Body of pancreas (tissue), 4 donors: ENCODE measurements at places on chromosomes 11 and 22.

GRCh38 chr11:82458761-82459160, 274.9 kb downstream of the FAM181B start:
- no peak for DNase-seq
- H3K36me3 ChIP-seq = no peaks in the 10 kb centered on the region
- H3K4me3 ChIP-seq = no peak overlapping the region
- no peaks in the 10 kb centered on the region for H3K4me1 ChIP-seq
- H3K27me3 ChIP-seq = no peaks in the 10 kb centered on the region

- H3K4me1 ChIP-seq = no peaks in the 10 kb centered on the region
- no peak overlapping the region for H3K27ac ChIP-seq
- no peak overlapping the region for H3K4me3 ChIP-seq
- DNase-seq = no peak
Observed at GRCh38 chr11:93577286-93577685, 34.1 kb upstream of the SMCO4 start.

DNA sequence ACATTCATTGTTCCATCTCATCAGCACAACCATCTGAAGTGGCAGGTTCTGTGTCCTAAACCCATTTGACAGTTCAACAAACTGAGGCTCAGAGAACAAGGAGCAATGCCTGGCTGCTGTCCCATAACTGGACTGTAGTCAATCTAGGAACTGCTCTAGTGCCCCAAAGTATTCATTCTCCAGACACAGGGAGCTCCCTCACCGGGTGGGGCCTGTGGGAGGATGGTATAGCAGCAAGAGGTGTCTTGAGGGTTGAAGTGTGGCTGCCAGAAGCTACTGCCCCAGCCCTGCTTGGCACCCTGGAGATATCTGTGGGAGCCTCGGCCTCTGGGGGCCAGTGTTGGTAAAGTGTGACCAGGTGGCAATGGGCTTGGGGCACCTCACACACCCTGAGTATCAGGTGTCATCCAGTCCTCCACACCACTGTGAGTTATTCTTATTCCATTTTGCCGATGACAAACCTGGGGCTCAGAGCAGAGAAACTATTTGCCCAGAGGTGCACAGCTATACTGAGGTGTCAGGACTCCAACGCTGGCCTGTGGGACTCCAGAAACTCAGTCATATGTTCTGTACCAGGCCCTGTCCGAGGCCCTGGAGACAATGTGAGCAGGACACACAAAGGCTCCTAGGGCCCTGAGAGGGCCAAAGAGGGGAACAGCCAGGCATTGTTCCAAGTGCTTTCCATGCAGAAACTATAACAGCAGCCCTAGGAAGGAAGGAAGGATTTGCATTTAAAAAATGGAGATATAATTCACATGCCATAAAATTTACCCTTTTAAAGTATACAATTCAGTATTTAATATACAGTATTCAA, 46.0 kb upstream of the KLHL35 start:
- no peak for DNase-seq
- H3K27ac ChIP-seq = no peak overlapping the region
- H3K4me1 ChIP-seq = peaks cover 55% of the 10 kb centered on the region
- no peaks in the 10 kb centered on the region for H3K27me3 ChIP-seq

DNA sequence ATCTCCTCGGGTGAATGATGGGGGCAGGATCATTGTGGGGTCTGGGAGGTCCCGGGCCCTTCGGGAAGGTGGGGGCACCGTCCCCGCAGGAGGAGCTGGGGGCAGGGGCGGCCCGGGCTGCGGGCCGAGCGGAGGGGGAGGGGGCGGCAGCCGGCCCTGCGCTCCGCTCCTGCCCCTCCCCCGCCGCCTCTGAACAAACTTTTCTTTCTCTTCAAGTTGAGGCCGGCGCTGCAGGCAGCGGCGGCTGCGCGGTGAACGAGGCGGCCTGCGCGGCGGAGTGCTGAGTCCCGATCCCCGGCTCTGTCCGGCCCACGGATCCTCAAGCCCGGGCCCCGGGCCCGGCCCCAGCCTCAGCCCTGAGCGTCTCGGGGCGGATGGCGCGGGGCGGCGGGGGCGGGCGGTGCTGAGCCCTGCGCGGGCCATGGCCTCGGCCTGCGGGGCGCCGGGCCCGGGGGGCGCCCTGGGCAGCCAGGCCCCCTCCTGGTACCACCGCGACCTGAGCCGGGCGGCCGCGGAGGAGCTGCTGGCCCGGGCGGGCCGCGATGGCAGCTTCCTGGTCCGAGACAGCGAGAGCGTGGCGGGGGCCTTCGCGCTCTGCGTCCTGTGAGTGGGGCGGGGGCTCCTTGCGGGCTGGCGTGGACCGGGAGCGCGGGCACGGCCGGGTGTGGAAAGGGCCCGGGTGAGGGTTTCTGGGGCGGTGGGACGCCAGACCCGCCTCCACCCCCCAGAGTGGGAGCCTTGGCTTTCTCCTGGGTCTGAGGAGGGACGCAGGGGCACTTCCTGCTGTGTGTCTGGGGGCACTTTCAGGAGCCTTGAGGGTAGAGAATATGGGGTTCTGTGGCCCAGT, at the start of gene INPPL1:
Gene INPPL1 (plus strand): TSS at position 204 of the 847 bp plus-strand sequence. CDS start 218 bp downstream, at position 422.
- H3K4me1 ChIP-seq = peaks cover 21% of the 10 kb centered on the region
- DNase-seq = peak; percentile 75
- H3K36me3 ChIP-seq = peaks cover 8% of the 10 kb centered on the region
- H3K4me3 ChIP-seq = peak within 1 kb of the TSS; percentile 60
- H3K27me3 ChIP-seq = no peaks in the 10 kb centered on the region

DNA sequence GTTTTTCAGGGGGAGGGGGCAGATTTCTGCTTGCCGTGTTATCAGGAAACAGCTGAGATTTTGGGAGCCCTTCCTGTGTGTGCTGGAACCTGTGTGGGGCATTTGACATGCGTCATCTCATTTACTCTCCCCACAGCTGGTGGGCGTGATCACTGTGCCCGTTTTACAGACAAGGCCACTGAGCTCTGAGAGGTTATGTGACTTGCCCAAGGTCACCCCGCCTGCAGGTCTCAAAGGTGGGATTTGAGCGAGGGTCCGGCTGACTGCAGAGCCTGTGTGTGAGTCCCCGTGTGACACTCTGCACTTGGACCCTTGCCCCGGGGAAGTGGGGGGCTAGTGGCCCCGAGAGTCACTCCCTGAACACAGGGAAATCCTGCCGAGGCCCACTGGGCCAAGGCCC, 48.5 kb upstream of the GCAT start:
- H3K36me3 ChIP-seq = no peaks in the 10 kb centered on the region
- no peak for DNase-seq
- H3K27me3 ChIP-seq = no peaks in the 10 kb centered on the region
- H3K4me3 ChIP-seq = no peak overlapping the region

DNA sequence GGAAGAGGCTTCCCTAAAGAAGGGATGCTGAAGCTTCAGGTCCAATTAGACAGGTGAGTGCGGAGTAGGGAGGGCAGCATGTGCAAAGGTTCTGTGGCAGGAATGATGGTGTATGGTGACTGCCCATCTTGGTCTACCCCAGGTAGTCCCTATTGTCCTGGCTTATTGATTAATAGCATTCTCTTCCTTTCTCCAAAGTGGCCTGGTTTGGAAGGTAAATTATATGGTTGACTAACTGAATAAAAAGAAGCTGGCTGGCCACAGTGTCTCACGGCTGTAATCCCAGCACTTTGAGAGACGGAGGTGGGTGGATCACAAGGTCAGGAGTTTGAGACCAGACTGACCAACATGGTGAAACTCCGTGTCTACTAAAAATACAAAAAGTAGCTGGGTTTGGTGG, 230.5 kb downstream of the MIAT start:
- H3K4me1 ChIP-seq = peaks cover 9% of the 10 kb centered on the region
- no peak for DNase-seq
- no peaks in the 10 kb centered on the region for H3K36me3 ChIP-seq
- no peak overlapping the region for H3K27ac ChIP-seq

- H3K27ac ChIP-seq = no peak overlapping the region
- no peaks in the 10 kb centered on the region for H3K36me3 ChIP-seq
- no peaks in the 10 kb centered on the region for H3K4me1 ChIP-seq
- no peak overlapping the region for H3K4me3 ChIP-seq
- no peak for DNase-seq
- H3K27me3 ChIP-seq = no peaks in the 10 kb centered on the region
Observed at GRCh38 chr22:47209040-47209514, 446.6 kb downstream of the TBC1D22A start.

- no peaks in the 10 kb centered on the region for H3K27me3 ChIP-seq
- H3K27ac ChIP-seq = peak overlapping the region; percentile 78
- no peaks in the 10 kb centered on the region for H3K36me3 ChIP-seq
- H3K4me1 ChIP-seq = peaks cover 17% of the 10 kb centered on the region
- DNase-seq = peak; percentile 16
- peak overlapping the region; percentile 77 for H3K4me3 ChIP-seq
Observed at GRCh38 chr22:19290400-19291217, 910 bp downstream of the CLTCL1 start.

- no peaks in the 10 kb centered on the region for H3K36me3 ChIP-seq
- no peak overlapping the region for H3K27ac ChIP-seq
- peaks cover 13% of the 10 kb centered on the region for H3K4me1 ChIP-seq
- H3K27me3 ChIP-seq = no peaks in the 10 kb centered on the region
Observed at GRCh38 chr11:70612459-70613141, 214.3 kb downstream of the CTTN start.

DNA sequence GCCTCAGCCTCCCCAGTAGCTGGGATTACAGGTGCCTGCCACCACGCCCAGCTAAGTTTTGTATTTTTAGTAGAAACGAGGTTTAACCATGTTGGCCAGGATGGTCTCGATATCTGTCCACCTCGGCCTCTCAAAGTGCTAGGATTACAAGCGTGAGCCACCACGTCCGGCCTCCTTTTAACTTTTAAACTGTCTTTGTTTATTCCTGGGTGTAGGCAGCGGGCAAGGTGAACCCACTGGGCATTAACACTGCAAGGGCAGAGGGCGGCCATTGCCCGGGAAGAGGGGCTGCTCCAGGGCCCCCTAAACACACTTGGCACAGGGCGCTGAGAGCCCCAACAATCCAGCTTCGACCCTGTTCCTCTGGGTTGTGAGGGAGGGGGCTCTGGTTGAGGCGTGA, 693.6 kb downstream of the BRD1 start:
- H3K36me3 ChIP-seq = no peaks in the 10 kb centered on the region
- no peak overlapping the region for H3K27ac ChIP-seq
- no peak for DNase-seq
- no peaks in the 10 kb centered on the region for H3K4me1 ChIP-seq
- no peak overlapping the region for H3K4me3 ChIP-seq

DNA sequence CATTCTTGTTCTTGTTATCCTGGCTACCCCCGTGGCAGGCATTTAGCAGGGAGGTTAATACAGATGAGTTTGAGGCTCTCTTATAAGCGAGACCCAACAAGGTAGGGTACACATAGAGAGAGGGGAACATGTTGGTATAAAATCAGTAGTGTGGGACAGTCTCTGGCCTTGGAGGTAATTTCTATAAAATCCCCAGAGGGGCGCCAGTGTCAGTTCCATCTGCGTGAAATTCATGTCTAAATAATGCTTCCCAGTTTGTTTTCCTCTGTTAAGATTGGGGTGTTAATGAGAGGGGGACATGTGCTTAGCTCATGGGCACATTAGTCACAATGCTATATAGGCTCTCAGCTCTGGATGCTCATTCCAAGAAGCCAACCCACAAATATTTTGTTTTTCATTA, 150.7 kb downstream of the MYO18B start:
- no peak overlapping the region for H3K27ac ChIP-seq
- no peaks in the 10 kb centered on the region for H3K27me3 ChIP-seq
- H3K36me3 ChIP-seq = no peaks in the 10 kb centered on the region
- DNase-seq = no peak

DNA sequence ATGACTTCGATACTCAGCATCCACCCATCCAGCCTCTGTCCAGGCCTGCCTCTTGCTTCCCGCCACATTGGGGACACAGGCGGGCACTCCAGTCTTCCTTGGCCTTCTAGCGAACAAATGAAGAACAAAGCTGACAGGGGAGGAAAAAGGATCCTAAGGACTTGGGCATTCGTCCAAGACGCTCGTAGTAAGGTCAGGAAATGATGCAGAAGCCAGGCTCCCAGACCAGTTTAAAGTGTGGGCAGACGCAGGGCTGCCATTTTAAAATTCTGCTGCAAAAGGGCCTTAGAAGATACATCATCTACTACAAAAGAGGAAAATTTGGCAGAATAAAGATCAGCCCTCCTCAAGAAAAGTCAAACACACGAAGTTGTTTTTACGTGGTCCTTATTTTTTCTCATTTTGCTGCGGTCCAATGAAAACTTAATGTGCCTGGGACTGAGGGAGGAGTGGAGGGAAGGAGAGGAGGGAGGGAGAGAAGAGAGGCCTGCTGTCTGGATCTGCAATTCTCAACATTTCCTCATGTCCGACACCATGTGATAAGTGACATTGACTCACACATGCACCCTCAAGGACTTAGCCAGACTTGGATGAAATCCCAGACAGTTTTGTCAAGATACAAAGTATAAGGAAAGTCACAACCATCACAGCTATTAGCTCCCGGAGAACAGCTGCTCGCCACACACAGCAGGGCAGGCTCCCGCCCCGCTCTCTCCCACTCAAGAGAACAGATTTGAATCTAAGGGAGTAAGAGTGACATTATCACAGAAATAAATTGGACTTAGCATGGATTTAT, 5.7 kb downstream of the DNAL4 start:
- peaks cover 29% of the 10 kb centered on the region for H3K4me1 ChIP-seq
- H3K36me3 ChIP-seq = no peaks in the 10 kb centered on the region
- peak overlapping the region; percentile 32 for H3K27ac ChIP-seq
- H3K4me3 ChIP-seq = no peak overlapping the region

DNA sequence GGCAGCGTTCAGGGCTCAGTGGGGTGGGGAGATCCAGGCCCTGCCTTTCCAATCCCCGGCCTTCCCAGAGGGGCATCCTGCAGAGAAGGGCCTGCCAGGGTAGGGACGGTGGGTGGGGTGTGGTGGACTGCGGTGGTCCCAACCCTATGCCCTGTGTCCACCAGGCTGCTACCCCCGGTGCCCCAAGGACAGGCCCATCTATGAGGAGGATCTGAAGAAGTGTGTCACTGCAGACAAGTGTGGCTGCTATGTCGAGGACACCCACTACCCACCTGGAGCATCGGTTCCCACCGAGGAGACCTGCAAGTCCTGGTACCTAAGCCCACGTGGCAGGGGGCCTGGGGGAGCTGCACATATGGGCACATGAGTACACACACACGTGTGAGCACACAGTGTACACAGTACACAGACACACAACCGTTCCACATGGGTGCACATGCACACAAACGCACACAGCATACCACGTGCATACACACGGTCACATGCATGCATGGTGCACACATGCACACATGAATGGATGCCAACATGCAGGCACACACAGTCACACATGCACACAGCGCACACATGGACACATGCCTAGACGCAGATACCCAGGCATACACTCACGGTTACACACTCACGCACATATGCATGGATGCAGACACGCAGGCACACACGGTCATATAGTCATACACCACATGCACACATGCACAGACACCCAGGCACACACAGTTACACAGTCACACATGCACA, 16.1 kb downstream of the MUC2 start:
- no peaks in the 10 kb centered on the region for H3K4me1 ChIP-seq
- DNase-seq = no peak
- H3K27ac ChIP-seq = no peak overlapping the region

DNA sequence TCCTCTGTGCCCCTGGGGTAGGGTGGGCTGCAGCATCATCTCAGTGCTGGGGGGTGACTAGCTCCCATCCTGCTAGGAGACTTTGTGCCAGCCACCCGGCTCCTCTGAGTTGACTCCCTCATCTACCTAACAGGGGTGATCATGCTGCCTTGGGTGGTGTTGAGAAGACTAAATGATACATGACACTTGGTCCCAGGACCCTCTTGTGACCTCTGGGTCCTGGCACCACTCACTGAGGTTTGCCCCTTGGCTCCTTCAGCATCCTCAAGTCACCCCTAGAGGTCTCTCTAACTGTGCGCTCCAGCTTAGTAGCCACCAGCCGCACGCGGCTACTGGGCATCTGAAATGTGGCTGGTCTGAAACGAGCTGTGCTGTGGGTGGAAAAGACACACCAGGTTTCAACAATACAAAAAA, 72.1 kb downstream of the LRRC32 start:
- H3K4me3 ChIP-seq = no peak overlapping the region
- H3K4me1 ChIP-seq = no peaks in the 10 kb centered on the region
- H3K36me3 ChIP-seq = no peaks in the 10 kb centered on the region
- DNase-seq = no peak
